Activated CD4-positive, alpha-beta T cell treated with anti-CD3 and anti-CD28 coated beads for 36 hours (primary cell): ENCODE measurements at places on chromosomes 5 and 9. TPM values are rescaled to one million over a fixed set of nuclear protein-coding genes. Genes with fewer than 3 reads are reported as not detected.

Gene RABL6
- 66.2 TPM for total RNA-seq

- DNase-seq, result peak; percentile 48
- H3K4me3 ChIP-seq, result no peak overlapping the region
- H3K4me1 ChIP-seq, result peaks cover 10% of the 10 kb centered on the region
- no peak overlapping the region for H3K27ac ChIP-seq
- H3K36me3 ChIP-seq, result no peaks in the 10 kb centered on the region
These were observed 35.5 kb upstream of the B4GALT1 start for GRCh38 chr9:33202552-33203201.

DNA sequence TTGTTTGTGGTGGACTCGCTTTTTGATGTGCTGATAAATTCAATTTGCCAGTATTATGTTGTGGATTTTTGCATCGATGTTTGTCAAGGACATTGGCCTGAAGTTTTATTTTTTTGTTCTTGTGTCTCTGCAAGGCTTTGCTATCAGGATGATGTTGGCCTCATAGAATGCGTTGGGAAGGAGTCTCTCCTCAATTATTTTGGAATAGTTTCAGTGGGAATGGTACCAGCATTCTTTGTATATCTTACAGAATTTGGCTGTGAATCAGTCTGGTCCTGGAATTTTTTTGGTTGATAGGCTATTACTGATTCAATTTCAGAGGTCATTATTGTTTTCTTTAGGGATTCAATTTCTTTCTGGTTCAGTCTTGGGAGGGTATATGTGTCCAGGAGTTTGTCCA, 141.4 kb upstream of the RGS7BP start:
- H3K27ac ChIP-seq, result no peak overlapping the region
- no peaks in the 10 kb centered on the region for H3K36me3 ChIP-seq
- DNase-seq, result no peak
- no peaks in the 10 kb centered on the region for H3K4me1 ChIP-seq

DNA sequence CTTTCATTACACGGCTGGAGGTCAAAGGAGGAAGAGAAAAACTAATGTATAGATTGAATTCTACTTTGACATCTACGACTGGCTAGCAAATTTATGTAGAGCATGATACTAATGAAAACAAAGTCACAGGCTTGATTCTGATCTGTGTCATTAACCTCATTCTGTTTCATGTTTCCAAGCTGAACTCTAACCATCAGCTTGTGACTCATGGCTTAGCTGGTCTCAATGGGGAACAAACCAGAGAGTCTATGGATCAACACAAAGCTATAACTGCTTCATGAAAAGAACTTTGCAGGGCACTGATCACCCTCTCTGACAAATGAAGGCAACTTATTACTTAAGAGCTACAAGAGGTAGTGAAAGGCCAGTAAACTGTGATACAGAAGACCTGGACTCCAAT, 23.6 kb upstream of the PDE4D start:
- peaks cover 3% of the 10 kb centered on the region for H3K27me3 ChIP-seq
- no peaks in the 10 kb centered on the region for H3K4me1 ChIP-seq
- no peak overlapping the region for H3K4me3 ChIP-seq
- no peak for DNase-seq

DNA sequence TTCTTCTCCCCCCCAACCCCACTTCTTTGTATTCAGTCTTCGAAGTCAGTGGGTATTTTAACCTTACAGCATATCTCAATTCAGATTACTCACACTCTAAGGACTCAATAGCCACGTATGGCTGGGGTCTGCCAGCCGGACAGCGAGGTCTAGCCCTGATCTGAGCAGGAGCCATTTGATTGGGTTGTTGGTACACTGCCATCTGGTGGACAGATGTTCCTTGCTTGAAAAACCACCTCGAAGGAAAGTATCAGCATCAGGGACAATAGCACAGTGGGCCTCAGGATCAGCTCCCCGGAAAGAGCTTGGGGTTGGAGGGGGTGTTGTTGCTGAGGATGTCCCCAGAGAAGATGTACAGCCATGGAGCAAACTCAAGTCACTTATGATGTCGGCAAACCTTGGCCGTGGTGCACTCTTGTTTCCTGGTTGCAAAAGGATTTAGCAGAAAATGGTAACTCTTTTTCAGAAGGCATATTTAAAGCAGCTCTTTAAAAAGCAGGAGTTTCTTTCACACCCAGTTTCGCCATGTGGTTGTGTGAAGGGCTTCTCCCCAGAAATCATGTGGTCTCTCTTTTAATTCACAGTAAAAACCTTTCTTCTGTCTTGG, 31.7 kb upstream of the KCNMB1 start:
- no peaks in the 10 kb centered on the region for H3K27me3 ChIP-seq
- no peaks in the 10 kb centered on the region for H3K36me3 ChIP-seq
- no peak overlapping the region for H3K4me3 ChIP-seq
- H3K27ac ChIP-seq, result no peak overlapping the region

DNA sequence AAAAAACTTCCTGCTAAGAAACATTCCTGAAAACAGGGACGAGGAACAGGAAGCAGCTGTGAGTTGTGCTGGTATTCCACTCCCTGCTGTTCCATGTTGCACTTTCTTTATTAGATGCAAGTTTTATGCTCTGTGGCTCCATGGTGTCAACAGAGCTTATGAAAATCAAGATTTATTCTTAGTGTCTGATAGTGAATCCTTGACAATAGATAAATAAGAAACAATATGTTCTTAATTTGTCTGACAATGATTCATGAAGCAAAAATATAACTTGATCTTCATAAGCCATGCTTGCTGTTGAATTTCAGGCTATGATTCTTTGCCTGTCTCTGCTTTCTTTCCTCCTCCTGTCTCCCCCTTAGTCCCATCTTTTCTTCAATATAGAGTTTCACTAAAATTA, 119.6 kb downstream of the DROSHA start:
- H3K27ac ChIP-seq, result no peak overlapping the region
- DNase-seq, result no peak
- H3K4me3 ChIP-seq, result no peak overlapping the region
- H3K4me1 ChIP-seq, result peaks cover 11% of the 10 kb centered on the region

DNA sequence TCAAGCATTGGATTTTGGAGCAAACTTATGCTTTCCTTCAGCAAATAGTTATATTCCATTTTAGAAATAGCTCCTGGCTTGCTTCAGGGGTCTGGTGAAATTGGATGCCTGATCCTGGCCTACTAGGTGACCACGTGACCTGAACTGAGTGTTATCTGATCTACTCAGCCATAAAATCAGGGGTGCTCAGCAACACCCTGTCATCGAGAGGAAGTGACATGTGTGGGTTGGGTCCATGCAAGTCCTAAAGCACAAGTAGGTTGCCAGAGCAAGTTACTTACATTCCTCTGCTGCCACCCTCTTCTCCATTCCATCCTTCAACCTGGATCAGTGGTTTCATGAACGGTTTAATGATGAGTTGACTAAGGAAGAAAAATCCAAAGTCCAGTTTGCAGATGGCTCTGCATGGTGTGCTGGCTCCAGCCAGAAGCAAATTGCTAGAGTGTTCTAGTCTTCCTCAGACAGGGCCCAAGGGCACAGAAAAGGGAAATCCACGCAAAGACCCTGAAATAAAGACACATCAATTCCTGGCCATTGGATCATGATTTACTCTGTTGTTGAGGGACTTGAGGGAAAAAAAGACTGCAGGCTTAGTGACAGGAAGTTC, 2.8 kb upstream of the FAM193B start:
- no peak overlapping the region for H3K27ac ChIP-seq
- H3K36me3 ChIP-seq, result peaks cover 8% of the 10 kb centered on the region
- no peaks in the 10 kb centered on the region for H3K27me3 ChIP-seq
- peaks cover 19% of the 10 kb centered on the region for H3K4me1 ChIP-seq
- no peak overlapping the region for H3K4me3 ChIP-seq

DNA sequence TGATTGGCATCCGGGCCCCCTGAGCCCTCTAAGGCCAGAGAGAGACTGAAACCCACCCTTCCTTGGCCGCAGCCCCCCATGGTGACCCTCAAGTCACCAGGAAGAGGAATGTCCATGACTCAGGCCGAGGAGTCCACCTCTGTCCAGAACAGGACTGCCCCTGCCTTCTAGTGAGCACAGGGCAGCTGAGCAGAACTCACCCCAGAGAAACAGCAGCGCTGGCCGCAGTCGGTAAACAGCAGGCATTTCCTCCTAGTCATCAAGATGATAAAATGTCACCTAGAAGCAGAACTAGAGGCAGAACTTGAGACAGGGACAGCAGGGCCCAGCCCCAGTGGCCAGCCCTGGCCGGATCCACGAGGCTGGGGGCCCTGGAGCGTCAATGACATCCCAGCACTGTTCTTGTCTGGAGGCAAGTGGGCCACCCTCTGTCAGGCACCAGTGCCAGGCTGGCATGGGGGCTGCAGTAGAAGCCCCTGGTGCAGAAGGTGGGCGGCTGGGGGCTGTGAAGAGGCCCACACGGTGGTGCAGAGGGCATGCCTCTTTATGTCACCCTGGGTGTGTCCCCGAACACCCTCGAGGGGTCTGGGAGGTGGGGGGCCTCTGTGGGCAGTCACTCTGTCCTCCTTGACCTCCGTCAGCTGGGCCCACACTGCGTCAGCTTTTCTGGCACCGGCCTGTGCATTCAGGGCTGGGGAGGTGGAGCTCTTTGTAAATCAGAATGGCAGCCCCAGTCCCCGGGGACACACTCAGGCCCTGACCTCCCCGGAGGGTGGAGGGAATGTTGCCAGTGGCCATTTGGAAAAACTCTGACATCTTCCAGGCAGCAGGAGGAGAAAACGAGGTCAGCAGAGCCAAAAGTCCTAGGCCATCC, 83.0 kb downstream of the NTNG2 start:
- peaks cover 7% of the 10 kb centered on the region for H3K4me1 ChIP-seq
- H3K36me3 ChIP-seq, result no peaks in the 10 kb centered on the region
- no peak for DNase-seq
- H3K4me3 ChIP-seq, result no peak overlapping the region
- no peak overlapping the region for H3K27ac ChIP-seq
- peaks cover 2% of the 10 kb centered on the region for H3K27me3 ChIP-seq

- peaks cover 24% of the 10 kb centered on the region for H3K4me1 ChIP-seq
- peaks cover 52% of the 10 kb centered on the region for H3K27me3 ChIP-seq
- no peak within 1 kb of the TSS for H3K27ac ChIP-seq
- H3K36me3 ChIP-seq, result no peaks in the 10 kb centered on the region
These were observed at the start of gene DAPK1 for GRCh38 chr9:87497604-87498045. Gene DAPK1 (plus strand): TSS chr9:87497867. CDS start chr9:87499078, 1,211 bp downstream.

DNA sequence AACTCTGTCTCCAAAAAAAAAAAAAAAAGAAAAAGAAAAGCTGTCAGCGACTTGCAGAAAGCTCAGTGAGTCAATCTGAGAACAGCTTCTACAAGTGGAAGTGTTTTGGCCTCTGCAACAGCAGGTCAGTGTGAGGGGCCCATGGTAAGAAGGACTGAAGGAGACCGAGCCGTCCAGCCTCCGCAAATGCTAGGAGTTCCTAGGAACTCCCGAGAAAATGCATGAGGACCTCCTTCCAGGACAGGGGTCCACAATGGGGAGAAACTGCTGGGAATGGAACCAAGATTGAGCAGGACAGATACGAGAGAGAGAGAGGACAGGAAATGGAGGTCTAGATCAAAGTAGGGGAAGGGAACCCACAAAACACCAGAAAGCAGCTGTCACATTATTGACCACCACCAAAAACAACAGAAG, 180.5 kb downstream of the CRB2 start:
- no peak overlapping the region for H3K27ac ChIP-seq
- peaks cover 24% of the 10 kb centered on the region for H3K36me3 ChIP-seq
- peaks cover 7% of the 10 kb centered on the region for H3K4me1 ChIP-seq
- DNase-seq, result no peak
